Stimulated activated CD4-positive, alpha-beta T cell treated with anti-CD3 and anti-CD28 coated beads, Interleukin-1b, Interleukin-23, amount 100 ng/mL, for 1 hour (primary cell): ENCODE measurements at places on chromosomes 1 and 21.
A peak's percentile ranks its signal among the peaks of the same experiment; 100 is the strongest.

DNA sequence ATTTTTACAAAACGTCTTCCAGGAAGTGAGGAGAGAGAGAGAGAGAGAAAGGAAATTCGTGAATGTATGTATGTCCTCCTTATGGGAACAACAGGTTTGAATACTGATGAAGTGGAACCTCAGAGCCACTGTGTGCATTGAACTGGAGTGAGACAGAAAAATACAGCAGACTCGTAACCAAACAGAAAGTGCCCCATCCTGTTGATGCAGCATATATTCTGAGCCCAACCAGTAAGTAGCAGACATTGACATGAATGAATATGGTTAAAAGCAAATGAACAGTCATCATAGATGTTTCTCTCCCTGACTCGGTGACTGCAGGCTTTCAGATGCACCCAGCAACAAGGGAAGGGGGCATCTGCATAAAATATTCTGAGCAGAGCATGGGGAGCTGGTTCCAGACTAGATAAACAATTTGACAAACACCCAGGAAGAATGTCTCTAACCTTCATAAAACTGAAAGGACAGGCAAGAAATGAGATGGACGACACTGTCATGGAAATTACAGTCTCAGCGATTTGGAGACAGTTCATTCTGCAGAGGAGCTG is 471.0 kb upstream of the PBX1 start:
- no peak for DNase-seq

GRCh38 chr1:175245324-175245723 is 52.7 kb upstream of the KIAA0040 start:
- DNase-seq, result no peak

- no peak for DNase-seq
Observed at GRCh38 chr1:219324629-219325367, 151.1 kb downstream of the LYPLAL1 start.

GRCh38 chr1:53477651-53478501 is 18.7 kb downstream of the DMRTB1 start:
- DNase-seq, result no peak

DNA sequence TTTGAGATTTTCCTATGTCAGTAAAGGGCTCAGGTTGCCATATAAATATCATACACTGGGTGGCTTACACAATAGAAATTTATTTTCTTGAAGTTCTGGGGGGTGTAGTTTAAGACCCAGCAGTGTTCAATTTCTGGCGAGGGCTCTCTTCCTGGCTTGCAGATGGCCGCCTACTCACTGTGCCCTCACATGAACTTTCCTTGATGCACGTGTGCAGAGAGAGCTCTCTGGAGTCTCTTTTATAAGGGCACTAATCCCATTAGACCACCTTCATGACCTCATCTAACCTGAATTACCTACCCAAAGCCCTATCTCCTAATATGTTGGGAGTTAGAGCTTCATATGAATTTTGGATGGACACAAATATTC is 21.1 kb downstream of the TMEM51 start:
- DNase-seq, result no peak

DNA sequence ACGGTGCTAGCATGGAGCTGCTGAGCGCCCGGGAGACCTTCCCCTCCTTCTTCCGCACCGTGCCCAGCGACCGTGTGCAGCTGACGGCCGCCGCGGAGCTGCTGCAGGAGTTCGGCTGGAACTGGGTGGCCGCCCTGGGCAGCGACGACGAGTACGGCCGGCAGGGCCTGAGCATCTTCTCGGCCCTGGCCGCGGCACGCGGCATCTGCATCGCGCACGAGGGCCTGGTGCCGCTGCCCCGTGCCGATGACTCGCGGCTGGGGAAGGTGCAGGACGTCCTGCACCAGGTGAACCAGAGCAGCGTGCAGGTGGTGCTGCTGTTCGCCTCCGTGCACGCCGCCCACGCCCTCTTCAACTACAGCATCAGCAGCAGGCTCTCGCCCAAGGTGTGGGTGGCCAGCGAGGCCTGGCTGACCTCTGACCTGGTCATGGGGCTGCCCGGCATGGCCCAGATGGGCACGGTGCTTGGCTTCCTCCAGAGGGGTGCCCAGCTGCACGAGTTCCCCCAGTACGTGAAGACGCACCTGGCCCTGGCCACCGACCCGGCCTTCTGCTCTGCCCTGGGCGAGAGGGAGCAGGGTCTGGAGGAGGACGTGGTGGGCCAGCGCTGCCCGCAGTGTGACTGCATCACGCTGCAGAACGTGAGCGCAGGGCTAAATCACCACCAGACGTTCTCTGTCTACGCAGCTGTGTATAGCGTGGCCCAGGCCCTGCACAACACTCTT is 1.1 kb downstream of the TAS1R3 start:
- DNase-seq, result no peak

DNA sequence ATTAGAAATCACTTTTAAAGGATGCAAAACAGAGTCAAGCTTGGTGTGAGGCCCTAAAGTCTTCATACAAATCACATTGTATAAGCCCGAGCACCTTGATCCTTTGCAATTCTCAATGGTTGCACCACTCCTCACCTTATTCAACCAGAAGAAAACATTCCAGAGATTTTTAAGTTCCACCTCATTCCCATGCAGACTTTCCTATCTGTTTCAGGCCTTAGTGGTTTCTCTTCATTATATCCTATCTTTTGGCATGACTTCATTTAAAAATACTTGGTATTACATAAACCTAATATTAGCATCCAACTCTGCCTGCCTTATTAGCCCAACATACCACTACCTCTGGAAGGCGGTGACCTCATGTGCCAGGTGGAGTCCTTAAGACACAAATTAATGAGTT is 9.3 kb upstream of the GREM2 start:
- DNase-seq, result no peak

- DNase-seq, result no peak
Observed at GRCh38 chr1:221594576-221594975, 147.3 kb downstream of the DUSP10 start.

GRCh38 chr21:23452384-23453083 is 2154.7 kb downstream of the MRPL39 start:
- DNase-seq, result no peak

- DNase-seq, result no peak
Observed at GRCh38 chr1:108055387-108055786, 90.4 kb upstream of the VAV3 start.

- no peak for DNase-seq
Observed at GRCh38 chr1:100597061-100597741, 59.3 kb downstream of the GPR88 start.

DNA sequence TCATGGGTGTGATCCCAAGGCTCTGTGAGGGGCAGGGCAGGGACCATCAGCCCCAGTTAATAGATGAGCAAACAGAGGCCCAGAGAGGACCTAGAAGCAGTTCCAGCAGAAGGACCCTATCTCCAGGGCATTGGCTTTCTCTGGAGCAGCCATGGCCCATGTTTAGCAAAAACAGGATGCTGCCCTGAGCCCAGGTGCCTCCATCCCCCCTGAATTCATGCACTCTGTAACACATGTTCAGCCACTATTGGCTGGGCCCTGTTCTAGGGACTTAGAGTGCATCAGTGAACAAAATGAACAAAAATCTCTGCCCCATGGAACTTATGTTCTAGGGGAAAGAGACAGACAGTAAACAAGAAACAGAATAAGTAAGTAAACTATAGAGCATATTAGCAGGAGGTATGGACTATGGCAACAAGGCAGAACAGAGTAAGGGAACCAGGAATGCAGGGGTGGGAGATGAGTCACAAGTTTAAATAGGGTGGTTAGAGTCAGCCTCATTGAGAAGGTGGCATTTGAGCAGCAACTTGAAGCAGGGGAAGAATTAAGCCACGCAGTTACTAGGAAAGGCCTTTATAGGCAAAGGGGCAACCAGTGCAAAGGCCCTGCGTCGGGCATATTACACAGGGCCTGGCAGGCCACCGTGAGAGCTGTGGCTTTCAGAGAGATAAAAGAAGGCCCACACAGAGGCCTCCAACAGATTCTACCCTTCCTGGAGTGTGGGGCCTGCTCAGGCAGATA is 185.9 kb upstream of the EDN2 start:
- no peak for DNase-seq

DNA sequence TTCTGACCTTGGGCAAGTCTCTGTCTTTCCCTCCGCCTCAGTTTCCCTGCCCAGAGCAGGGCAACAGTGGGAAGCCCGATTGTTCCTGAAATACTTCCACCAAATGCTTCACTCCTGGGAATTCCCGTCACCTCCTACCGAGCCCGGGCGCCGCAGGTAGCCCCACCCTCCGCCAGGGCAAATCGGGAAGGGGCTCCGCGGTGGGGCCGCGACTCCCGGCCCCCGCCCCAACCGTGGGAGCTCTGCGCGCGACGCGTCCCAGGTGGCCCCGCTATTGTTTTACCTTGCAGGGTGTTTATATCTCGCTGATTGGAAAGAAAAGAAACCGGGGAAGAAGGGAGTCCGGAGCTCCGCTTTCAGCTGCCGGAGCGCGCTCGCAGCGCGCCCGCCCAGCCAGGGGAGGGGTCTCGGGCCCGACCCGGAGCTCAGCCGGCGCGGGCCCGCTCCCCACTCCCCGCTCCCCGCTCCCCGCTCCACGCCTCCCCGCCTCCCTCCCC is 407 bp downstream of the IGSF3 start:
- no peak for DNase-seq

DNA sequence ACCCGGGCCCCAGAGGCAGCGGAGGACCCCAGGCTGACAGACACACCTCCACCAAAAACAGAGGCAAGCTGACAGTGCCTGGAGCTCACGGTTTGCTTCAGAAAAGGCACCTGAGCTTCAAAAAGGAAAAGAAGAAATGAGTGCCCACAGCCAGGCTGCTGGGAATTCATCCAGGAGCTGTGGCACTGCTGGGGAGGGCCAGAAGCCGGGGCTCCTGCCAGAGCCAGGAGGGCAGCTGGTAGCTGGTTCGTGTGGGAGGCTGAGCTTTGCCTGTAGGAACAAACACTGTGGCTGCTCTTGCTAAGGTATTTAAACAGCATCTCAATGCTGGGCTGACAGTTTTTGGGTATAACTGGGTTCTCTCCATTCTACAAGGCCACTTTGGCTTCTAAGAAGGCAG is 19.5 kb downstream of the KCNJ6 start:
- no peak for DNase-seq

DNA sequence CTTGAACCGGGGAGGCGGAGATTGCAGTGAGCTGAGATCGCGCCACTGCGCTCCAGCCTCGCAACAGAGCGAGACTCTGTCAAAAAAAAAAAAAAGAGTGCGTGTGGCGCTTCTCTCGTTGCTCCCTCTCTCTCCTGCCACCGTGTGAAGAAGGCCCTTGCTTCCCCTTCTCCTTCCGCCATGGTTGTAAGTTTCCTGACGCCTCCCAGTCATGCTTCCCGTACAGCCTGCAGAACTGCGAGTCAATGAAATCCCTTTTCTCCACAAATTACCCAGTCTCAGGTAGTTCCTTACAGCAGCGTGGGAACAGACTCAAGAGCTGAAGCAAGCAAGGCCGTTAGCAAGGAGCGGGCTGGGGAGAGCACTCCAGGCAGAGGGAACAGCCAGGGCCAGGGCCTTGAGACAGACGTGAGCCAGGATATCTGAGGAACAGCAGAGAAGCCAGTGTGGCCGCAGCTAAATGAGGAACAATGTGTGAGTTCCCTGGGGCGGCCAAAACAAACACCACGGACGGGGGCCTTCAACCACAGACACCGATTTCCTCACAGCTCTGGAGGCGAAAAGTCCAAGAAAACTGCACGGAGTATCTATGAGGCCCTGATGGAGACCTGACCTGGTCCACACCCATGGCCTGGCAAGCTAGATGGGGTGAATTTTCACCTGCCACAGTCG is 54.2 kb upstream of the ETS2 start:
- DNase-seq, result no peak

GRCh38 chr1:228099331-228099732 is 3.8 kb downstream of the C1orf35 start:
- no peak for DNase-seq

GRCh38 chr1:219304227-219305226 is 130.8 kb downstream of the LYPLAL1 start:
- no peak for DNase-seq

GRCh38 chr1:54825696-54826095 is 24.6 kb upstream of the TTC22 start:
- no peak for DNase-seq

GRCh38 chr1:2504225-2504948 is 22.0 kb downstream of the PANK4 start:
- no peak for DNase-seq

DNA sequence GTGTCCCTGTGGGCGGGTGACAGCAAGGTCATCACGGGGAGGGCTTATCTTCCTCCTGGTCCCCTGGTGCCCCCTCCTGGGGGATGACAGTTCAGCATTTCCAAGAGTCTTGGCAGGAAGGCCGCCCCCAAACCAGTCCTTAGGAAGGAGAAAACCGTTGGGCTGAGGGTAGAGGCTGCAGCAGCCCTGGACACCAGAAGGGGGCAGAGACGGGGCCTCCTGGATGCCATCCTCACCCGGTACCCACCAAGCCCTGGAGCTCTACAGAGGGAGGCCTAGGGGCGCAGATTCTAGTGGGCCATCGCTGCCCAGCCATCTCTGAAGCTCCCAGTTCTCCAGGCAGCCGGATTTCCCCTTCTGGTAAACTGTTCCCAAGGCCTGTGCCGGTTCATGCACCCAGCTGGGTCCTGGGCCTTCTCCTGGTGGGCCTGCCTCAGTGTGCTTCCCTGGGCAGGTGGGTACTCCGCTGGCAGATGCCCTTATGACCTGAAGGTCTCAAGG is 14.8 kb upstream of the ZNF669 start:
- DNase-seq, result no peak

DNA sequence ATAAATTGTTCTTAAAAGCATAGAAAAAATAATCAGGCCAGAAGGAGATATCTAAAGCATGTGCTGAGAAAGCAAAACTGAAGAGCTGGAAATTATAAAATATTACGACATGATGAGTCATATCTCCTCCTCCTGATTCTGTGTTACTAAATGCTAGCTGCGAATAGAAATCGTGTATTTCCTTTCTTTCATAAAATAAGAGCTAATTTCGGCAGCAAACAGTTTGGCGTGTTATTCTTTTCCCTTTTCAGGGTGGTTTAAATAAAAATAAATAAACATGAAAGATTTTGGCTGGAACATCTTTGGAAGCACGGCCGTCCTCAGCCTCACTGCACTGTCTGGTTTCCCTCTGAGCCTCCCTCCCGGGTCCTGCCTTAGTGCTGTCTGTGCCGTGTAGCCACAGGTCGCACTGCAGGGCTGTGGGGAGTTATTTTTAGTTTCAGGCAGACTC is 56.0 kb downstream of the ADARB1 start:
- DNase-seq, result no peak

DNA sequence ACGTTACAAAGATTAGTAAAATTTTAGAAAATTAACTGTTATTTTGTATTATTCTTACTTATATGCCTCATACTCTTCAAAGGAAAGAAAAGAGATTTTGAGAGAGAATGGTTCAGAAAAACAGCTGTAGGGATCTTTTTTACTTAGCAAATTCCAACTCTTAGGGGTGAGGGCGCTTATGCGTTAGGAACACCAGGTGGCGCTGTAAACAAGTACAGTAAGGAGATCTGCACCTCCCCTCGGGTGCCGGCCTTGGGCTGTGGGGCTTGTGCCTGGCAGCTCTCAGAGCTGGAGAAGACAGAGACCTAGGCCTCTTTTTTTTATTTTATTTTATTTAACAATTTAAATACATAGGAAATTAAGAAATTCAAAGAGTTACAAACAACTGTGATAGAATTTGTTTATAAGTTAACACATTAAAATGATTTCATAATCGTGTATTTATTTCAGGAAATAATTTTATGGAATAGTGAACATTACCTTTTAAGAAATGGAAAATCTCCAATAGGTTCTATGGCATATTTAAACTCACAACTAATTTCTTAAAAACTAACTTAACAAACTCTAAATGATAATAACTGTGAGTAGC is 32.6 kb downstream of the UTP25 start:
- DNase-seq, result peak; percentile 29

GRCh38 chr1:117346206-117346928 is 20.9 kb upstream of the MAN1A2 start:
- DNase-seq, result no peak
